Retina (tissue), 1 donor: ENCODE measurements at places on chromosomes 7 and 10.

DNA sequence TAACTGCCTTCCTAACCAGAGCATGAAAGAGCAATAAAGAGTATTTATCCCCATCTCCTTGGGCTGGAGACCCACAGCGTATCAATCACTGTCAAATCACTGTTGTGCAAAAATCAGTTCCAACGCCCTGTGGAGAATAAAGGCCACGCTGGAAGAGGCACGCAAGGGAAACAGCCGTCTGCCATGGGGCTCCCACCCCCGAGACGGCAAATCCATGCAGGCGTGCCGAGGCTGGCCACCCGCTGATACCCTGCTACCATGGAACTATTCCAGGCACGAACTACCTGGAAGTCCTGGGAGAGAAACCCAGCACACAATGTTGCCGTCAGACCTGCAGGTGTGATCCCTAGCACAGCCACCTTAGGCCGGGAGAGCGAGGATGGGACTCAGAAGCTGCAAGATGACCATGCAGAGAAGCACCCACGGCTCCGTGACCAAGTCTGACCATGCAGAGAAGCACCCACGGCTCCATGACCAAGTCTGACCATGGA lies 185.3 kb downstream of the DIP2C start:
- DNase-seq = no peak

DNA sequence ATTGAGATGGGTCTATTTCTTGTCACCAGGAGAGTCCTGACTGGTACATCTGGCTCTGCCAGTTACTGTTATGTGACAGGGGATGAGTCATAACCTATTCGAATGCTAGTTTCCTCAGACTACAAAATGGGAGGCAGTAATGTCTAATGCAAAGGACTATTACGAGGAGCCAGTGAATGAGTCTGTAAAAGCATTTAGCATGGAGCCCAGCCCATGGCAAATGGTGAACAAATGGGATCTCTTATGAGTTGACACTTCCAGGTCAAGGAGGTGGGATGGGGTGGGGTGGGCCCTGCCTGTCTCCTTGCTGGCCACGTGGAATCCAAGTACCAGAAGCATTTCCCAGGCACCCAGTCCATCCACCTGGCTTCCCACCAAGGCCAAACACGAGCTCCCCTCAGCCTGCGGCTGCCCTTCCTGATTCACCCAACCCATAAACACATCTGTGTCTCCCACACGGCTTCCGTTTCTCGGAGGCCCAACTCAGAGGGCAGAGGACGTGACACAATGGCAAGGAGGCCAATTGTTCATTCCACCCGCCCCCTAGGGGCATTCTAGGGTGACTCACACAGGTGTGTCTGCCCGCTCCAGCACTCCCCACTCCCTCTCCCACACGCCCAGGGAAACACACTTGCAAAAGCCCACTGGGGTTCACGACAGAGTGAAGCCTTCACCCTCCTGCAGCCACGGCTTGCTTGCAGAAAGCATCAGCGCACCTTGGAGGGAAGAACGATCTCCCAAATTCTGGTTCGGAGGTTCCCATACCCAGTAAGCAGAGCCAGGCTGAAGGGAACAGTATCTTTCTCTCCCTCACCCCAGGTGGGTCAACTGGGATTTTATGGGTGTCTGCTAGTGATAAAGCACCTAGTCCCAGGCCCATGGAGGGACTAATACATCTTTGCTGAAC lies 109.8 kb downstream of the SH3PXD2A start:
- DNase-seq = no peak

- peak; percentile 36 for DNase-seq
Measured at GRCh38 chr10:35456153-35456720, 119.9 kb downstream of the CCNY start.

DNA sequence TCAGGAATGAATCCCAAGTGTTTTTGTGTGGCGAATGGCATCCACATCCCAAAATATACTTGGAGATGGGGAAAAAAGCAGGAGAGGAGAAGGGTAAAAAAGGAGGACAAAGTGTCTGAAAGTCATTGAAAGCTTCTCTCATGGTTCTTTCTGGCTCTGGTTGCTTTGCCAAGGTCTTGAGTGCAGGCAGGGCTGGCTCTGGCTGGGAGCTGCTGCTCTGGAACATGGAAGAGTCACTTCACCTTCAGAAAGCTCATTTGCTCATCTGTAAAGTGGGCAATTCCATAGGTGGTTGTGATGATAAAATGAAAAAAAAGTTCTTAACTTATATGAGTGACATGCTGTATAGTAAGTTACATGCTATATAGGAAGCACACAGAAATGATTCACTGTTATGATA lies 2.9 kb upstream of the PRSS2 start:
- no peak for DNase-seq

GRCh38 chr10:132112611-132113010 lies 46.9 kb downstream of the JAKMIP3 start:
- DNase-seq = no peak

DNA sequence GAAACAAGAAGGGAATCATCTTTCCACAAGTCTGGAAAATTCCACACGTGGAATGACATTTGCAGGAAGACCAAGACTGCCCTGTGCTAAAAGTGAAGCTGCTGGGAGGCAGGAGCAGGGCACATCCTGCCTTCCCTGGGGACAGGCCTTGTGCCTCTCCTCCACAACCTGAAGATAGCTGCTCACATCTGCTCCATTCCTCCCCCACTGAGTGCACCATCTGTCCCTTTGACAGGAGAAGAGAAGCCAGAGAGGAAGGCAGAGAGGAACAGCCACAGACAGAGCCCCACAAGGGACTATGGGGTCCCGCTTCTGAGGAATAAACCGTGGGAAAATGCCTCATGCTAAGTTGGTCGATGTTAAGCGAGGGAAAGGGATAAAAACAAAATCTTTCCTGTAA lies 15.9 kb upstream of the FAM171A1 start:
- peak; percentile 60 for DNase-seq
